KG1 (cell line): ENCODE measurements at places on chromosomes 7 and 10.

GRCh38 chr10:22652988-22653481 lies 61.3 kb downstream of the PIP4K2A start:
- peak; percentile 40 for DNase-seq

- no peak for DNase-seq
These were observed 34.7 kb downstream of the NPTX2 start for GRCh38 chr7:98651760-98652159.

- no peak for DNase-seq
These were observed 101.7 kb upstream of the YAE1 start for GRCh38 chr7:39464350-39465054.

- no peak for DNase-seq
These were observed 76.8 kb upstream of the KLF6 start for GRCh38 chr10:3861795-3862194.

DNA sequence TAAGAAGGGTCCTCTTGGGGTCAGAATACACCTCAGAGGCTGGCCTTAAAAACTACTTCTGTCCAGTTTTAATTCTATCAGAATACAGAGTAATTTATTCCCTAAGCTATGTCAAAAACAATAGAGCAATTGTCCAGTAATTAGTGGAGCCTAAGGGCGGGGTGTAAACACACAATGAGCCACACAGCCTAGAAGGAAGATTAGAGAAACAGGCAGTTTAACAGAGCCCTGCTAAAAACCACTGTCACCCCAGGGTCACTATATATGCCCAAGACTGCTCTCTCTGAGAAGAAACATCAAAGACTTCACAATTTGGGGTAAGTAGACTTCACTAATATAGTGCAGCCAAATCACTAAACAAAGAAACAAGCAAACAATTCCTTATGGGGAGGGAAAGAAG lies 27.2 kb upstream of the WNT2 start:
- DNase-seq = no peak

- DNase-seq = no peak
These were observed 111.0 kb downstream of the SMURF1 start for GRCh38 chr7:99032928-99033327.

- DNase-seq = no peak
These were observed 10.3 kb upstream of the ADARB2 start for GRCh38 chr10:1747590-1748157.

GRCh38 chr7:44633254-44634186 lies 27.1 kb downstream of the OGDH start:
- DNase-seq = peak; percentile 3

DNA sequence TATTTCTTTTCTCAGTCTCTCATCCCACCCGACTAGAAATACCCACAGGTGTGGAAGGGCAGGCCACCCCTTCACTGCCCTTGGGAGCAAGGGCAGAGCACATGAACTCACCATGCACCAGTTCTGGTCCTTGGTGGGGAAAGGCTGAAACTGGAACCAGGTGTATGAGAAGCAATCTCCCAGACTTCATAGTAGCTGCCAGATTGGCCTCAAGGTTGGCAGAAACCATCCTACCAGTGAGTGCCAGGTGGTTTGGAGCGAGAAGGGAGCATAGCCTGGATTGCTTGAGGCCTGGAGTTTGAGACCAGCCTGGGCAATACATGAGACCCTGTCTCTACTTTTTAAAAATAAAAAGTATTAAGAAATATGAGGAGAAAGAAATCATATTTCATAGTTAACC lies 138.8 kb downstream of the LYZL1 start:
- no peak for DNase-seq

DNA sequence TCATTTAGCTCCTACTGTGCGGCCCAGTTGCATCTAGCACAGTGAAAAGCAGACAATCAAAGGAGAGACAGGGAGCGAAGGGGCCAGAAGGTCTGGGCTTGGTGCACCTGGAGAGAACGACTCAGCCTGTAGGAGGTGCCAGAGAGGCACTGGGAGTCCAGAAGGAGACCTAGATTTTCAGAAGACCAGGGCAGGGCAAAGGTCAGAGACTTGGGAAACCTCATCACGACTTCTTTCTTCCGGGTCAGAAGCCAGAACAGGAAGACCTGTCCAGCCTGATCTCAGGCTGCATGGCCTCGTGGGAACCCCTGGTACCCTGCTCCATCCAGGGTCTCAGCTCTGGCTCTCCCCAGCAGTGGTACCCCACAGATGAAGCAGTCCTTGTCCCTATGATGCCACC lies 5.2 kb downstream of the AGAP3 start:
- no peak for DNase-seq

GRCh38 chr7:150516956-150517745 lies 2.5 kb downstream of the GIMAP7 start:
- DNase-seq = no peak

- no peak for DNase-seq
These were observed 95.4 kb upstream of the SHH start for GRCh38 chr7:155907450-155908200.

- no peak for DNase-seq
These were observed 622 bp downstream of the DYNC1I1 start for GRCh38 chr7:95772771-95773581.

DNA sequence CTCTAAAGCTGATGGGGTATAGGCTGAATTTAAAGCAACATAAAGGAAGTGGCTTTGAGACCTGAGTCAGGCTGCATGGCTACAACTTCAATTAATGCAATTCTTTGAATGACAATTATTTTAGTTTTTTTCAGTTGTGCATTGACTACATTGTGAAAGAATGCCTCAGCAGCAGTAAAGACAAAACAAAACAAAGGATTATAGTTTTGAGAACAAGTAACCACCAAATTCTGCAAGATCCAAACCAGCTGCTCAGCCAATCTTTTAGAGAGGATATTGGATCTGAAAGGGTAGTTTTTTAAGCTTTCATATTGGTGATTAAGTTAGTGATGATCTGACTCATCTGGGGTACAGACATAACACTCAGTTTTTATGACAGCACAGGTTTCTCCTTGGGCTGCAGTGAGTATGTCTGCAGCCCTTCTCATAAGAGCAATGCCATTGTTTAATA lies 40.6 kb upstream of the ABCA13 start:
- DNase-seq = no peak
